ENCODE measurements at places on chromosomes 5 and 9.

DNA sequence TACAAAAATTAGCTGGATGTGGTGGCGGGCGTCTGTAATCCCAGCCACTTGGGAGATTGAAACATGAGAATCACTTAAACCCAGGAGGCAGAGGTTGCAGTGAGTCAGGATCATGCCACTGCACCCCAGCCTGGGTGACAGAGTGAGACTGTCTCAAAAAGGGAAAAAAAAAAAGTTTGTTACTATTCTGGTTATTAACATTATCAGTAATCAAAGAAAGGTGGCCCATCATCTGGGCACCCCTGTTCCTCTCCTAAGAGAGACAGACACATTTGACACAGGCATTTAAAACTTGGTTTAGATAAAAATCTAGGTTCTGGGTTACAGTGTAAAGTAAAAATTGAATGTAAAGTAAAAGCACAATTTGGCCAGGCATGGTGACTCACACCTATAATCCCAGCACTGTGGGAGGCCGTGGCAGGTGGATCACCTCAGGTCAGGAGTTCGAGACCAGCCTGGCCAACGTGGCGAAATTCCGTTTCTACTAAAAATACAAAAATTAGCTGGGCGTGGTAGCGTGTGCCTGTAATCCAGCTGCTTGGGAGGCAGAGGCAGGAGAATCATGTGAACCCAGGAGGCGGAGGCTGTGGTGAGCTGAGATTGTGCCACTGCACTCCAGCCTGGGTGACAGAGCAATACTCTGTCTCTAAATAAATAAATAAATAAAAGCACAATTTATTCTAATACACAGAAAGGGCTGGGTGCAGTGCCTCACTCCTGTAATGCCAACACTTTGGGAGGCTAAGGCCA is 16.7 kb upstream of the PHYHD1 start:
- no peak for DNase-seq

GRCh38 chr5:136133922-136134379 is 1.3 kb downstream of the SMAD5 start:
- DNase-seq: no peak

DNA sequence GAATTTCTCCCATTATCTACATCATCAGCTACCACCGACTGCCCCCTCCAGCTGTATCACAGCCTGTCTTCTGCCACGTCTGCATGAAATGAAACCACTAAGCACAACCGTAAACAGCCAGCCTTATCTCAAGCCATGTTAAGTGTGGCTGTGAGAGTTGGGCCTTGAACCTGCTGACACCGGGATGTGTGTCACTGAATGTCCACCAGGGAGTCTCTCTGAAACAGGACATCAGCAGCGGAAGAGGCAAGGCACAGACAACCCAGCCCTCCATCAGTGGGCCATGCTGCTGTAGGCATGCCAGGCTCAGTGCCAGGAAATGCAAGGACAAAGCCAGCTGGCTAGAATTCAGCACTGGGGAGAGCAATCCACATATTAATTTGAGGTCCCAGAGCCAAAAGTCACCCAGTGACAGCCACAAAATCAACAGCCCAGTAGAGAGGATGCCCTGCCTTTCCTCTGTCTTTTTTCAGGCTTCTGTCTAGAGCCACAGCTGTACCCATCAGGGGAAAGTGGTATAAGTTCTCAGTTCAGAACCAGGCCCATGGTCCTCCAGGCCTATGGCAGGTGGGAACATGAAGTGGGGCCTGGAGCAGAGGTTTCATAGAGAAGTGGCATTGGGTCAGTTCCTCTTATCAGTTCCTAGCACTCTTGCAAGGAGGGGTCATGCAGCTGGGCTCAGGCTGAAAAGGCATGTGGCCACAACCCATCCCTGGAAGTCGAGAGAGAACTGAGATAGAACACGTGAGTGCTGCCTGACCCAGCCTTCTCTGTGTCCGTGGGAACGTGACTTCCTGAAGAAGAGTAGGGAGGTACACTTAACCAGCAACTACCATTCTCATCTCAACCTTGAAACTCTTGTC is 199.4 kb downstream of the ESM1 start:
- no peak for DNase-seq

- DNase-seq: no peak
Measured at GRCh38 chr9:131854896-131855613, 115.2 kb upstream of the RAPGEF1 start.

DNA sequence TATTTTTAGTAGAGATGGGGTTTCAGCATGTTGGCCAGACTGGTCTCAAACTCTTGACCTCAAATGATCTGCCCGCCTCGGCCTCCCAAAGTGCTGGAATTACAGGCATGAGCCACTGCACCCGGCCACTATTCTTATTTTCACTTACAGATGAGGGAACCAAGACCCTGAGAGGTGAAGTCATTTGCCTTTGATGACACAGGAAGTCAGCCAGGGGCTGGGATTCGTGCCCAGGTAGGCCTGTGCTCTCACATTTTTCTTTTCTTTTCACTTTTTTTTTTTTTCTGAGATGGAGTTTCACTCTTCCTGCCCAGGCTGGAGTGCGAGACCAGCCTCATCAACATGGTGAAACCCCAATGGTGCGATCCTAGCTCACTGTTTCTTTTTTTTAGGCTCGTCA is 22.2 kb downstream of the ENG start:
- no peak for DNase-seq

DNA sequence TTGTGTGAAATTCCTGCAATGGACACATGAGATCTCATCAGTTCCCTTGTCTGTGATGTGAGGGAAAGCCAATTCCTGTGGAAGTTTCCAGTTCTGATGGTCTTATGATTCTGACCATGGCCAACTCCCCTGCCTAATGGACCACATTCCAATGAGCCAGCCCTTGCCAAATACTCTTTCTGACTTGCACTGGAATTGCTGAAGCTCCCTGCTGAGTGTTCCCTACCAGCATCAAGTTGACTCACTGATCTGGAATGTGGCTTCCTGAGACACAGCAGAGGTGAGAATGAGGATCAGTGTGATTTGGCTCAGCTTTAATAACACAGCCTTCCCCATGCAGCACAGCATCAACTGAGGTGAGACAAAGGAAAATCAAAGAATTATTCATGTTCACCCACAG is 427.8 kb downstream of the KDM4C start:
- no peak for DNase-seq

- DNase-seq: no peak
Measured at GRCh38 chr5:35810601-35811000, 46.1 kb upstream of the IL7R start.

GRCh38 chr9:105168870-105169319 is 75.6 kb upstream of the SLC44A1 start:
- no peak for DNase-seq

GRCh38 chr5:150612405-150612804 is 28.1 kb upstream of the SYNPO start:
- no peak for DNase-seq

DNA sequence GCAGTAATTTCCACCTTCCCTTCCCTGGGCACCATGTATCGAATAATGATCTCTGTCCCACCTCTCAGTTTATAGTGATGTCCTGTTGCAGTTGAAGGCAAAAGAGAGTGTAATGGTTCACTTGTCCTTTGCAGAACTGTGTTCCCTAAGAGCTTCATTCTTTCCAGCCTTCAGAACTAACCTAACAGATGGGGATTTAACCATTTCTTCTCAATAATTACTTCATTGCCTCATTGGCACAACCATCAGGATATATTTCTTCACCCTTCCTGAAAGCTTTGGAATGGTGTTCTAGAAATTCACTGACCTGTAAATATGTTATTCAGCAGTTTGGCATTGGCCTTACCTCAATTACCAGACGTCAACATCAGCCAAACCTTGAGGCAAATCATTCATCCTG is 83.9 kb upstream of the PRRC1 start:
- DNase-seq: no peak

DNA sequence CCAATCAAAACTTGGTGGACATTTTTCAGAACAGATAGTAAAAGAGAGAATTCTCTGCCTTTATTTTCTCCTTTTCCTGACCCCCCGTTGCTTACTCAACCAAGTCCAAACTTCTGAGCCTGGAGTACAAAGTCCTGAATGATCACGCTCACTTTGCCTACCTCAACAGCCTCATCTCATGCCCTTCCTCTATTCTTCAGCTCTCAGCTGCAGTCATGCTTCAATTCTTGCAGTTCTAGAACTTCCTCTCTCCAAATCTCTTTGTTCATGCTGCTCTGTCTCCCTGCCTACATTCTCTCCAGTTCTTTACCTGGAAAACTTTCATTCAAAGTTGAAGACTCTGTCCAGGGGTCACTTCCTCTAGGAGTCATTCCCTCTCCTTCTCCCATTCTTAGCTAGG is 398.5 kb upstream of the SLC24A2 start:
- DNase-seq: no peak

DNA sequence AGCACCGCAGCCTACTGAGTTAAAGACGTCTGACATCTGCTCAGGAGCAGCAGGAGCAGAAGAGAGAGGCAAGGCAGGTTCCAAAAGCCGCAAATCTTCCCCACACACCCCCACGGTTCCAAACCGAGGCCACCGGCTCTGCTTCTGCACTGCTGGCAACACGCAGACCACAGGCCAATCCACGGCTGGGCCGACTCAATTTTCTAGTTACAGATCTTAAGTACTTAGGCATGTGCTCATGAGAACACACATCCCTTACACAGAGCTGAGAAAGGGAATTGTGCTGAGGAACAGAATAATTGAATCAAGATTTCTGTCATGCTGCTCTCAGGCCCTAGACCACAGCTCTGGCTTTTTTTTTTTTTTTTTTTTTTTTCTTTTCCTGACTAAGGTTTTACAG is 32.6 kb downstream of the PAX5 start:
- no peak for DNase-seq

- no peak for DNase-seq
Measured at GRCh38 chr5:1380011-1380817, 35.3 kb upstream of the CLPTM1L start.

GRCh38 chr5:87252283-87252605 is 15.4 kb upstream of the RASA1 start:
- DNase-seq: no peak

- no peak for DNase-seq
Measured at GRCh38 chr9:98523231-98523901, 185.4 kb downstream of the GABBR2 start.

- no peak for DNase-seq
Measured at GRCh38 chr9:93677641-93678136, 101.3 kb downstream of the PHF2 start.

DNA sequence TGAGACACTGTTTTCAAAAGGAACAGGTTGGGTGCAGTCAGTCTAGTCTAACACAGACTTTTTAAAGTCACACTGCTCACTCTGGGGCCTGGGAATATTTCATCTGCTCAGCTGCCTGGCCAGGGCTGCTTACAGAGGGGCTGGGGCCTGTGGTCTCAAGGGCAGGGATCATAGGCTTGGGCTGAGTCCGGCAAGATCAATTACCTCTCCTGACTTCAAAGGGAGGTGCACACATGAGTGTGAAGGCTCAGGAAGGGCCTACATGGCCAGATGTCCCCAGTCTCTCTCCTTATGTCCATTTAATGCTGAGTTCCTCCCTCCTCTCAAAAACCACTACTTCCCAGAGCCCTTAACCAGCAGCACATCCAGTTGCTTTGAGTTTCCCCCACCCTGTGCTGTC is 247.2 kb downstream of the HSPA4 start:
- DNase-seq: no peak

- DNase-seq: no peak
Measured at GRCh38 chr5:161535762-161536161, 10.8 kb downstream of the GABRB2 start.

- DNase-seq: no peak
Measured at GRCh38 chr5:71929003-71929402, 178.3 kb upstream of the MAP1B start.

DNA sequence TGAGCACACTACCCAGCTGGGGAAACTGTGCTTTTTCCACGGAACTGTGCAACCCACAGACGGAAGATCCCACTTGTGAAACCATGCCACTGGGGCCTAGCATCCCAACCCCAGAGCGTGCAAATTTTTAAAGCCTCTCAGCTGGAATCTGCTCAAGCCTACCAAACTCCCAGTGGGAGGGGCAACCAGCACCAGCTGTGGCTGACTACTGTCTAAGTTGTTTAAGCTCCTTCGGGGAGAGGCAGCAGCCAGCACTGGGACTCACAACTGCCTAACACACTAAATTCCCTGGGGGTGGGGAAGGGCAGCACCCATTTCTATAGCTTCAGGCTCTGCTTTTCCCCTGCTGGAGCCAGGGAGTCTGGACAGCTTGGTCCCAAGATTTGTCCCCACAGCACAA is 287.6 kb upstream of the MSX2 start:
- no peak for DNase-seq

- DNase-seq: no peak
Measured at GRCh38 chr5:40465416-40465815, 214.3 kb upstream of the PTGER4 start.

DNA sequence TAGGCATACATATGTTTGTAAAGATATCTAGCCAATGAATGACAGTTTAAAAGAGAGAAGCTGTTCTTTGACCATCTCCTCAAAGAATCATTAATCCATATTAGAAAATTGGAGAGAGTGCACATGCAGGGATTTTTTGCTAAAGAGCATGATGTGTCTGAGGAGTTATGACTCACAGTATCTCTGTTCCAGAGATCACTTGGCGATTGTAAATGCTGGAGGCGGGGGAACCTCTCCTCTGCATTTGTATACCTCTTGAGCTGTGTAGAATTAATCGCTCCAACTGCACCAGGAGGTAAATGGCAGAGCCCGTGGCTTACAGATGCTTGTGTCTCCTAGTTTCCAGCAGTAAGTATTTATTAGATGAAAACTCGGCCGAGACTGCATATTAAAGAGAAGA is 3.6 kb upstream of the SPATA31D1 start:
- DNase-seq: no peak

DNA sequence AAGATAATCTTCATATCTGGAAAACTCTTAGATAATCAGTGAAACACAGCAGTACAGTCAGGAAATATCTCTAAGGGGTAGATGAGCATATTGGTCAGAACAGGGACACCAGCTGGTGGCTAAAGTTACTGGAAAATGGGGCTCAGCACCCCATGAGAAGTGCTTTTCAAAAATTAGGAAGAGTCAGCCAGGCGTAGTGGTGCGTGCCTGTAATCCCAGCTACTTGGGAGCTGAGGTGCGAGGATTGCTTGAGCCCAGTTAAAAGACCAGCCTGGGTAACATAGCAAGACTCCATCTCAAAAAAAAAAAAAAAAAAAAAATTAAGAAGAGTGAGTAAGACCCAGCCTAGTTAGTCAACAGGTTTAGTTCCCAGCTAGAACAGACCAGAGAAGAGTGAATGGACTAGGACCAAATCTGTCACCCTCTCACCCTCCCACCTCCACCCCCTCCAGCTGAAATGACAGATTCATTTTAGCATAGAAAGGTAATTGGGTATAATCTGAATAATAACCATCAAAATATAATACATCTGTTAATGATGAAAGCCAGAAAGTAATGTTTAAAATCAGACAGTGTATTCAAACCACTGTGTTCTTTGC is 120.9 kb downstream of the CDC42SE2 start:
- DNase-seq: no peak

- no peak for DNase-seq
Measured at GRCh38 chr9:108885643-108886348, 23.7 kb downstream of the ACTL7A start.

- DNase-seq: no peak
Measured at GRCh38 chr5:116439905-116440304, 134.7 kb downstream of the SEMA6A start.
